Skeletal muscle cell (primary cell): ENCODE measurements at places on chromosomes 7 and 10.

DNA sequence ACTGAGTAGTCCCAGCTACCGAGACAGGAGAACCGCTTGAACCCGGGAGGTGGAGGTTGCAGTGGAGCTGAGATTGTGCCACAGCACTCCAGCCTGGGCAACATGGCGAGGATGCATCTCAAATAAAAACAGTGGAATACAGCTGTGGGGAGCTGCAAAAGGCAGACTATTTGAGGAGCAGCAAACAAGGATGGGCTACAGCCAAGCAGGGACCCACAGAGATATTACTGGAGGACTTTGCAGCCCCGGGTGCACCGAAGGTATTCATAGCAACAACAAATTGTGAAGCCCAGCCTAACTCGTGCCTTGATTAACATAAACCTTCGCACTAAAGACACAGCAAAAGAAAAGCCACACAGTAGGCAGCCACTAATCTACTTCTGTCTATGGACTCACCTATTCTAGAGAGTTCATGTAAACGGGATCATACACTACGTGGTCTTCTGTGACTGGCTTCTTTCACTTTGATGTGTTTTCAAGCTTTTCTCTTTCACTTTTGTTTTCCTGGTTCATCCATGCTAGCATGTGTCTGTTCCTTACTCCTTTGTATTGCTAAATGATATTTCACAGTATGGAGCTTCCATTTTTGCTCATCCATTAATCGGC is 34.0 kb downstream of the PODXL start:
- DNase-seq, result no peak

DNA sequence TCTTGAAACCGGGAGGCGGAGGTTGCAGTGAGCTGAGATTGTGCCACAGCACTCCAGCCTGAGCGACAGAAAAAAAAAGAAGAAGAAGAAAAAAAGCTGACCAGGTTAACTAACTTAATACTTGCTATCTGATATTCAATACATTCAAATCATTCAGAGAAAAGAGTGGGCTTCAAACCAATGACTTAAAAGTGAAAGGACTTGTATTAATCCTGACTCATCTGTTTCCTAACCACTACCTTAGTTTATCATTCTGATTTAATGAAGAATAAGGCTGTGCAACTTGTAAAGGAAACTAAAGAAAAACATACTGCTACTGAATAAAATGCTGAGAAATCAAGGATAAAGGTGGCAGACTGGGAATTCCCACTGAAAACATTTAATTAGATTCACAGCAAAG is 128.4 kb downstream of the NRBF2 start:
- DNase-seq, result no peak

GRCh38 chr10:89171996-89172395 is 35.1 kb downstream of the CH25H start:
- no peak for DNase-seq

- no peak for DNase-seq
Measured at GRCh38 chr7:142866361-142867096, 11.7 kb downstream of the EPHB6 start.

GRCh38 chr10:77139252-77140160 is 498.1 kb downstream of the KCNMA1 start:
- no peak for DNase-seq

DNA sequence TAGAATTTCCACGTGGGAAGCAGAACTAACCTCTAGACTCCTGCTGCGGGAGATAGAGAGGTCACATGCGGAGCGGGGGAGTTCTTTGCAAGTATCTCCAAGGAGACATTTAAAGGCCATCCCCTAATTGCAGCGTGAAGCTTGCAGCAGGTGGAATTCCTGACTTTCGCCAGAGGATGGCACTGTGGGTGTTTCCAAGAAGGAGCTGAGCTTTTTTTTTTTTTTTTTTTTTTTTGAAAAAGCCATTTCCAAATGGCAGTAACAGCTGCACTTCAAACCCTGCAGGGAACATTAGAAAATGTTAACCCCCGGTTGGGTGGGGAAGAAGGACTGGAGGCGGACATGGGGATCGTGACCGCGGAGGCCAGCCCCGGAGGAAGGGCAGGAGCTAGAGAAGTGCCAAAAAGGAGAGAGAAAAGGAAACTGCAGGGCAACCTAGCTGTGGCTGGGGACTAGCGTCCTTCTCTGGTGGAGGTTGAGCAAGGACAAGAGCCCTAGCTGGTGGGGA is 487.7 kb downstream of the TYW1 start:
- DNase-seq, result peak; percentile 16

DNA sequence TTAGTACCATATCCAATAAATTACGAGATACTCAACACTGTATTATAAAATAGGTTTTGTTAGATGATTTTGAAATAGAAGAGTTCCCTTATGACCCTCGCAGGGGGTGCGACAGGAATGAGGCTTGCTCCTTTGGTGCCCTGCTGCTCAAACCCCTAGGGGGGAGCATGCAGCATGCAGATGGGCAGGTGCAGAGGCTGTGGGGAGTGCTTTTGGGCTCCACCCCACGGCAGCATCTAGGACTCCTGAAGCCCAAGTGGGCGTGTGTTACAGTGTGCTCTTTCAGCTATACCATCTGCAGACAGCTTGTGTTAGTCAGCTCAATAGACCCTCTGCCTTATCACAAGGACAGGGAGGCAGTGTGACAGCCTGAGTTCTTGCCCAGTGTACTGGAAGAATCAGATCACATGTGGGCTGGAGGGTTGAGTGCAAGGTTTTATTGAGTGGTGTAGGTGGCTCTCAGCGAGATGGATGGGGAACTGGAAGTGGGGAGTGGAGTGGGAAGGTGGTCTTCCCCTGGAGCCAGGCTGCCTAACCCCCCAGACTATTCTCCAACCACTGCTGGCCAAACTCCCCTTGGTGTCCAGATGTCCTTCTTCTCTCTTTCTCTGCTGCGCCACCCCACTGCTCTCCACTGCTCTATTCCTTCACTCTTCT is 3.1 kb upstream of the MRC1 start:
- no peak for DNase-seq

- no peak for DNase-seq
Measured at GRCh38 chr10:113713640-113713982, 33.9 kb downstream of the CASP7 start.

DNA sequence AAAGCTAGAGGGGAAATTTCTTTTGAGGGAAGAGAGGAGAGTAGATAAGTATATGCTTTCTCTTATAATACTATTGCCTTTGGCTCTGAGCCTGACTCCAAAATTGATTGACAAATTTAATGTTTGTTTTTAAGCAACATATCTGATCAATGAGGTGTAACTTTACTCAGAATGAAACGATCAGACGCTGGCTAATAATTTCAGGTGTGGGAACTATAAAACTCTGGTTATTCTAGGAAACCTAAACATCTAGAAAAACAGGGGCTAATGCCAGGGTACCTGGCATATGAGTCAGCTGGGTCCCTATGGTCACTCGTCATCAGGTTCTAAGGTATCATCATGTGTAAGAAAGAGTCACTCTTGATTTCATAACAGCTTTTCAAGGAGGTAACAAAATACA is 139.7 kb downstream of the ATE1 start:
- no peak for DNase-seq

DNA sequence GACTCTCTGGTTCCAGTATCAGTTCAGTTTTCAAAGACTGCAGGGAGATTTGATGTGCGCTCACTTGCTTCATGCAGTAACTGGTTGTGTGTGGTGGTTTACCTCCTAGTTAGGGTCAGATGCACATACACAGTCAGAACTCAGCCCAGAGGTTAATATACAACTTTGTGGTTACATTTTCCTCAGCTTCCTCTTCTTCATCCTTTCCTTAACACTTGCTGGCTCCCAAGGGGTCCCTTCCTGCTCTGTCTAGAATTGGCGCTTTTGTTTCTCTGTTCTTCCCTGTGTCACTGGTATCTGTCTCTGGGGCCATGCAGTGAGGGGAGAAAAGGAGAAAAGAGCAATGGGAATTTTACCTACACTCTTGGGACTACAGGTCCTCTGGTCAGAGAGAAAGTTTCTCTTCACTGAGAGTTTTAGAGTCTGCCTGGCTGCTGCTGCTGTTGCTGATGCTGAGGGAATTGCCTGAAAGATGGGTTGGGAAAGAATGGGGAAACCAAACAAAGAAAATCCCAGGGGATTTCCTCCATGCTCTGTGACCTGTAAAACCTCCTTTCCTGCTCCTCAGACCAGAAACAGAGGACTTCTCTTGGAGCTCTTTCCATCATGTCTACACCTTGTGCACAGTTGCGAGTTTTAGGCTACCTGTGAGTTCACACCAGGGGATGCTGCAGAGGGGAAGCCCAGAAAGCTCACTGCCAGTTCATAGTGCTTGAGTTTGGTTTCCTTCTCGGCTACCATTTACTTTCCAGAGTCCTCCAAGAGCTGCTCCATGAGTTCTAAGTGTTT is 74.6 kb downstream of the WDFY4 start:
- DNase-seq, result no peak

- no peak for DNase-seq
Measured at GRCh38 chr7:8037151-8037550, 68.6 kb downstream of the GLCCI1 start.

DNA sequence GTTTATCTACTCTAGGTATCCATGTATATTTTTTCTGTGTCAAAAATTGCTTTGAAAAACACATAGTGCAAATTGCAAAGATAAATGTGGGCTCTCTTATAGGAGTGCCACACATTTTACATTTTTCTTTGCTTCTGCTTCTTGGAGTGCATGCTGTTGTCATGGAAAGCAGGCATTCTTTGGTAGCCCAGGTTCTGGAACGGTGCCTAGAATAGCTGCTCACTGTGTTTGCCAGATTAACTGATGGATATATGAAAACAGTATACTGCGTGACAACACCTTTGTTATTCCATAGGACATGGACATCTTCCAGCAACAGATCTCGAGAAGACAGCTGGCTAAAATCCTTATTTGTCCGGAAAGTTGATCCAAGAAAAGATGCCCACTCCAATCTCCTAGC is 13.4 kb downstream of the NIPSNAP2 start:
- DNase-seq, result peak; percentile 34

GRCh38 chr10:52249850-52250395 is 64.2 kb upstream of the DKK1 start:
- no peak for DNase-seq

GRCh38 chr7:16615228-16615627 is 30.3 kb downstream of the ANKMY2 start:
- no peak for DNase-seq

DNA sequence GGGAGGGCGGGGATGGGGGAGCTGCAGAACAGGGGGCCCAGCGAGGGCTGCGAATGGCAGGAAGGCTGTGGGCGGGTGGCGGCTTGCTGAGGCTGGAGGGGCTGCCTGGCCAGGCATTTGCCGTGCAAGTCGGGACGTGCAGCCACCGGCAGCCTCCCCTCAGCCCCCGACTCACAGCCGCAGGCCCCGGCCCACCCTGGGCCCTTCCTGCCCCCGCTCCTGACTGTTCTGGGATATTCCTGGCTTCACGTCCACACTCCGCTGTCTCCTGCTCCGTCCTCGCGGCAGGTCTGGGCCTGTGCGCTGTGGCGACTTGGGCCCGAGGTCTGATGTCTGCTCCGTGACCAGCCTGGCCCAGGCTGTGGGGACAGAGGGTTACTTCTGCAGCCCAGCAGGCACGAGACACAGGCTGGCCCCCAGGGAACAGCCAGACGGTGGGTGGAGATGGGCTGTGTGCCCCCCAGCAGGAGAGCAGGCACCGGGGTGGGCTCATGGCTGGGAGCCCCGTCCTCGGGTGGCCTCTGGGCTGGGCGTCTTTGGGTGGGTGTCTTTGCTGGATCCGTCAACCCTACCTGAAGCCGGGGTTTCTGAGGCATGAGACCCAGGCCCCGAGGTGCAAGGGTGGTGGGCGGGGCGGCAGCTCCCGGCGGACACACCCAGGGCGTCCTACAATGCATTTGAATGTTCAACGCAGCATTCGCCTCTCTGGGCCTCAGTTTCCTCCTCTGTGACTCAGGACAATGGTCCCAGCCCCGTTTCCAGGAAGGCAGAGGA is 86.5 kb downstream of the FOXL3 start:
- no peak for DNase-seq
